Effector CD8-positive, alpha-beta T cell (primary cell): ENCODE measurements at places on chromosomes 6 and 20.

- no peak for DNase-seq
These were observed 159.2 kb downstream of the RPS12 start for GRCh38 chr6:132973514-132973993.

- DNase-seq = no peak
These were observed 69.4 kb downstream of the SNX9 start for GRCh38 chr6:157892363-157892877.

GRCh38 chr6:157219201-157220200, 103.8 kb downstream of the TMEM242 start:
- no peak for DNase-seq

- DNase-seq = no peak
These were observed 614.0 kb upstream of the SYNCRIP start for GRCh38 chr6:86256615-86257187.

- no peak for DNase-seq
These were observed 214.4 kb downstream of the RNF144B start for GRCh38 chr6:18601516-18602020.

DNA sequence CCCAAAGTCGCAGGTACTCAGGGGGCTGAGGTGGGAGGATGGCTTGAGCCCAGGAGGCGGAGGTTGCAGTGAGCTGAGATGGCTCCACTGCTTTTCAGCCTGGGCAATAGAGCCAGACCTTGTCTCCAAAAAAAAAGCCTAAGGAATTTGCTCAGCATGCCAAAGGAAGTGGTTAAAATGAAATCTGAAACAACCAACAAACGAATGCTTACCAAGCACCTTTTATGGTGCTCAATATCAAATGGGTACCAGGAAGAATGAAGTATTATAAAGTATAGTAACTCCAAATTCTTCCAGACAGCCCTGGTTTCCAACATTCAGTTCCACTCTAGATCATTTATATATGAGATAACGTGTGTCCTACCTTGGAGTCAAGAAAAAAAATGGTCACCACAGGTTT, 14.0 kb downstream of the GMDS start:
- no peak for DNase-seq

GRCh38 chr20:62799036-62799435, 2.8 kb downstream of the MRGBP start:
- no peak for DNase-seq

- DNase-seq = no peak
These were observed 74.3 kb downstream of the ADGRG6 start for GRCh38 chr6:142376115-142376514.

GRCh38 chr6:136706430-136706829, 85.8 kb downstream of the MAP3K5 start:
- no peak for DNase-seq

GRCh38 chr6:28005152-28005890, 48.3 kb downstream of the OR2B6 start:
- DNase-seq = no peak

DNA sequence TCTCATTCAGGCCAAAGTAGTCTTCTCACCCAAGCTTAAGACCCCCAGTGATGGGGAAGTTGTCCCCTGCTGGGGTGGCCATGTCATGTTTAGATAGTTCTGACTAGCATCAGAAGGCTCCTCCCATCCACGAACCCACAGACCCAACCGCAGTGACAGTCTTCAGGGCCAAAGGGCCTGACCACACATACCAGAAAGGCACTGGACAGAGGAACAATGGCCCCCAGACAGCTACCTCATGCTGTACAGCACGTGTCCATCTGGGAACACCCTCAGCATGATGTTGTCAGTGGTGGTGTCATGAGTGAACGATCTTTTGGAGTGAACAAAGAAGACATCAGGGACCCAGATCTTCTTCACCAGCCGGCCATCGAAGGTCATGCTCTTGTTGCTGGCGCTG, 46.3 kb downstream of the GABRR2 start:
- no peak for DNase-seq

DNA sequence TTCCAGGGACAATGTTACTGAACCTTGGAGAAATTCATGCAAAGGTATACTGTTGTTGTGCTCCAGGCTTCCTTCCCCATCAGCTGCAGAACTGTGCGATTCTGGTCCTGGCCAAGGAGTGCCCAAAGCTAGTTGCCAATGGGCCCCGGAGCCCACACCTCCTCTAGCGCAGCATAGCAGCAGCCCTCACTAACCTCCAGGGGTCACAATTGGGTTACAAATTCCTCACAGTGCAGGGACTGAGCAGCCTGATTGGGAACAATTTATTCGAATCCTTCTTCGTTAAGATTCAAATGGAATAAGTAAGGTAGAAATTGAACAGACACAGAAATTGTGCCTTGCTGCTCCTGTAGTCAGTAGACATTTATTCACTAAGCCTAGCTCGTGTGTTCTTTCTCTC, 284.9 kb downstream of the PRKN start:
- DNase-seq = no peak

GRCh38 chr6:166619912-166620311, 7.1 kb downstream of the RPS6KA2 start:
- DNase-seq = no peak

DNA sequence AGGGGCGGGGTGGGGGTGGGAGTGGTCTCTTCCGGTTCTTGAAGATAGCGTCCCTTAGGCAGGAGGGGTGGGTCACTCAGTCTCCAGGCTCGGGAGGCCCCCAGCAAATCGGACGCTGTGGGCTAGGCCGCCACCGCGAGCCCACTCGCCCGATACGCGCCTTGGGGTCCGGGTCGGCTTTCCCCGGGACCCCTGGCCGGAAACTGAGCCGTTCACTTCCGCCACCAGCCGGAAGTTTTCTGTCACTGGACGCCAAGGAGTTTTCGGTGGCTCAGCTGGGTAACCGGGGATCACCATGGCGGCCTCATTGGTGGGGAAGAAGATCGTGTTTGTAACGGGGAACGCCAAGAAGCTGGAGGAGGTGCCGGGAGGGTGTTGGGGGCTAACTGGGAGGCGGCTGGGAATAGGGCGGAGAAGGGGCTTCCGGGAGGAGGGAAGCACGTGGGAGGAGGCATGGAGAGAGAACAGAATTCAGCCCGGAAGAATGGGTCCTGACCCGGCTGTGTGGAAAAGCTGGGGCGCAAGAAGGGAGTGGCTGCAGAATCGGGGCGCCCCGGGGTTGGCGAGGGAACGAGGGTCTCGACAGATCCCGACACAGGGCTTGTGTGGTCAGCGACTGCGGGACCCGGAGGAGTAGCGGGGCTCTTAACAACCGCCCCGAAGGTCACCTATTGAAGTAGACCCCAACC, at the start of gene ITPA:
TSS of gene ITPA (plus strand) at position 242 of the 689 bp plus-strand sequence. CDS start at position 296, 54 bp downstream.
- DNase-seq = peak; percentile 39

- no peak for DNase-seq
These were observed 3.6 kb downstream of the JARID2 start for GRCh38 chr6:15249371-15250019.

- no peak for DNase-seq
These were observed 93.9 kb upstream of the CITED2 start for GRCh38 chr6:139468178-139468819.

DNA sequence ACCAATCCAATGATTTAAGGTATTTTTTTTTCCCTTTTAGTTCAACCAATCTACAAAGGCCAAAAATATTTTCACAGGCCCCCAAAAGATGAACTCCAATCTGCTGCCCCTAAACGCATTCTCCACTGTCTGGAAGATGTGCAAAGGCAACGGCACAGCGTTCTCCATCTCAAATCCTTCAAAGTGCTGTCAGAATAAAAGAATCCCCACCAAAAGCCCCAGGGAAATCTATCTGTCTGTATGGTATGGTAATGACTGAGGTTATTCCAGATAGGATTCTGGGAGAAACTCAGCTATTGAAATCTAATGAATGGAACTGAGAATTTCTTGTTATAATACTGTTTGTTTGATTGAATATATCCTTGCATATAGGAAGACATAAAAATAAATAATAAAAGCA, 217.8 kb upstream of the CCN2 start:
- no peak for DNase-seq

GRCh38 chr6:100420711-100421110, 44.0 kb downstream of the SIM1 start:
- no peak for DNase-seq

- DNase-seq = no peak
These were observed 27.2 kb downstream of the MCUR1 start for GRCh38 chr6:13787137-13787536.

DNA sequence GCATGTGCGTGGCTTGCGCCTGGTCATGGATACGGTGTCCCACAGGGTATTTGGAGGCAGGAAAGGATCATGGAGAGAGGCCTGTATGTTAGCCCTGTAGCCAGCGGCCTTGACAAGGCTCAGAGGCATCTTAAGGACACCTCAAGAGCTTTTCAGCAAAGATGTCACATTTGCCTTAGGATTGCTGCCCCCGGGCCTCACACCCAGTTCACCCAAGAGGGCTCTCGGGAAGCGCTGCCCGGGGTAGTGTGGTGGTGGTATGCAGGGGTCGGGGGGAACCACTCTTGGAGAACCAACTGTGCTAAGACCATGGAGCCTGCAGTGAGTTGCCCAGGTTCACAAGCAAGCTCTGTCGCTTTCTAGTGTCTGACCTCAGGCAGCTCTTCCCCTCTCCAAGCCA, 36.9 kb upstream of the VSTM2L start:
- DNase-seq = no peak

GRCh38 chr20:4853757-4854560, 132.2 kb downstream of the PRND start:
- no peak for DNase-seq

GRCh38 chr6:167103041-167103891, 19.6 kb upstream of the CCR6 start:
- DNase-seq = no peak

DNA sequence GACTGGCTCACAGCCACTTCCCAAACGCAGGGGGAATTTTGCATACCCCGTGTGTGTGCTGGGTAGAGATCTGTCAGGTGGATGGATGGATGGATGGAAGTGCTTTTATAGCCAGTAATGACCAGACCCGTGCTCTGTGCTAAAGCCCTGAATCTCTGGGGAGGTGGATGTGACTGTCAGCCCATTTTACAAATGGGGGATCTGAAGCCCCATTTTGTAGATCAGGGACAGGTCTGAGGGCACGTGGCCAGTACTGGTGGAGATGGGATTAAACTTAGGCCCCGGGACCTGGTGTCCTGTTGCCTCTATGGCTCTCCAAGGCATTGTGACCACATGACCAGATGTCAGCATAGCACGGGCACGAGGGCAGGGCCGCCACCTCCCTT, 38.2 kb upstream of the ZBP1 start:
- DNase-seq = no peak

- no peak for DNase-seq
These were observed 55.1 kb downstream of the ELOVL5 start for GRCh38 chr6:53293691-53294090.

DNA sequence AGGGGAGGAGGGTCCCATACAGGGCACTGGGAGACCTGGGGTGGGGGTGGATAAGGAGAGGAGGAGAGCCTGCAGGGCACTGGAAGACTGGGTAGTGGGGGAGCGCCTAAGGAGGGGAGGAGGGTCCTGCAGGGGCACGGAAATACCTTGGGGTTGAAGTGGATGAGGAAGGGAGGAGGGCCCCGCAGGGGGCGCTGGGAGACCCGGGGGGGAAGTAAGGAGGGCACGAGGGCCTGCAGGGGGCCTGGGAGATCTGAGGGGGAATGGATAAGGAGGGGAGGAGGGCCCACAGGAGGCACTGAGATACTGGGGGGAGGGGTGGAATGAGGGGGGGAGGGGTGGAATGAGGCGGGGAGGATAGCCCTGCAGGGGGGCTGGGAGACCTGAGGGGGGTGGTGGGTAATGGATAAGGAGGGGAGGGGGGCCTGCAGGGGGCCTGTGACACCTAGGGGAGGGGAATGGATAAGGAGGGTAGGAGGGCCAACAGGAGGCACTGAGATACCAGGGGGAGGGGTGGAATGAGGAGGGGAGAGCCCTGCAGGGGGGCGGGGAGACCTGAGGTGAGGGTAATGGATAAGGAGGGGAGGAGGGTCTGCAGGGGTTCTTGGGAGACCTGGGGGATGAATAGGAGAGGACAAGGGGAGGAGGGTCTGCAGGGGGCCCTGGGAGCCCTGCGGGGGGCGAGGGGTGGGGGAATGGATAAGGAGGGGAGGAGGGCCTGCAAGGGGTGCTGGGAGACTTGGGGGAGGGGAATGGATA, 567 bp upstream of the CTCFL start:
- DNase-seq = no peak

- no peak for DNase-seq
These were observed 4.8 kb downstream of the PHF20 start for GRCh38 chr20:35776513-35777101.

GRCh38 chr20:26169506-26169905, 472.9 kb upstream of the ZNF337 start:
- DNase-seq = no peak

GRCh38 chr6:157724138-157724820, 98.8 kb upstream of the SNX9 start:
- no peak for DNase-seq

GRCh38 chr6:90144396-90144795, 152.2 kb downstream of the BACH2 start:
- DNase-seq = no peak

GRCh38 chr20:46035713-46036112, 6.7 kb downstream of the SLC12A5 start:
- DNase-seq = no peak

GRCh38 chr6:117907601-117908245, 659 bp downstream of the SLC35F1 start:
- DNase-seq = no peak

GRCh38 chr20:5220321-5221060, 93.7 kb downstream of the CDS2 start:
- DNase-seq = no peak

GRCh38 chr6:43900916-43901732, 131.1 kb downstream of the VEGFA start:
- no peak for DNase-seq

DNA sequence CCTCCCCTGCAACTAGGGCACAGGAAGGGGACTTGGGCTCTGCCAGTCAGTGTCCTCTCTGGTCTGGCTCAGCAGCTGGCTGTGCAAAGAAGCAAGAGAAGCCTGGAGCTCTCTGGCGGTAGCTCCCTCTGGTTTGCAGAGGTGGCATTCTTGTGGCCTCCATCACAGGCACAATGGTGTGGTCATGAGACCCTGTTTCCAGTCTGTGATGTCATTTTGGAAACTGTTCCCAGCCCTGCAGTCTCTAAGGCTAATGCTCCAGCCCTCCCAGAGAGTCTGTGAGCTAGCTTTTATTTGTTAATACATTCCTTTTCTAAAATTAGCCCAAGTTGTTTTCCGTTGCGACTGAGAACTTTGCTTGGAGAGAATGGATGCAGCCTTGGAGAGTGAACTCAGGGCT, 69.5 kb upstream of the FOXQ1 start:
- no peak for DNase-seq

- DNase-seq = no peak
These were observed 158.5 kb upstream of the ARID1B start for GRCh38 chr6:156618600-156619205.
